ENCODE measurements at places on chromosomes 12 and 14.

DNA sequence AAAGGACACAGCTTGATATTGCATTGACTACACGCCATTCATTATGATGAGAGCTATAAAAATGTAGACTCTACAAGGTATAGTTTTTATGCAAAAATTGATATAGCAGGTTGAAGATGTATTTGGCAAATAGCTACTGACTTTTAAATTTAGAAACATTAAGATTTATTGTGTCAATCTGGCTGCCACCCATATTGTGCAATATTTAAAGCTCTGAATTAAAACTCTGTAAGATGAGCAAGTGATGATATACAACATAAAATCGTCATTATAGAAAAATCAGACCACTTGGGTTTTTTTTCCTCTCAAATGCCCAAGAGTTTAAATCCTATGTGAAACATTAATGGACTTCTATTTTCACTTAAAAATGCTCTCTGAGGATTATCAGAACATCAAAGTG lies 36.8 kb upstream of the E2F7 start:
- DNase-seq = peak; percentile 47

- no peak for DNase-seq
These were observed 17.7 kb downstream of the ERP27 start for GRCh38 chr12:14920475-14921126.

GRCh38 chr12:75820071-75820470 lies 211.5 kb downstream of the PHLDA1 start:
- DNase-seq = no peak

DNA sequence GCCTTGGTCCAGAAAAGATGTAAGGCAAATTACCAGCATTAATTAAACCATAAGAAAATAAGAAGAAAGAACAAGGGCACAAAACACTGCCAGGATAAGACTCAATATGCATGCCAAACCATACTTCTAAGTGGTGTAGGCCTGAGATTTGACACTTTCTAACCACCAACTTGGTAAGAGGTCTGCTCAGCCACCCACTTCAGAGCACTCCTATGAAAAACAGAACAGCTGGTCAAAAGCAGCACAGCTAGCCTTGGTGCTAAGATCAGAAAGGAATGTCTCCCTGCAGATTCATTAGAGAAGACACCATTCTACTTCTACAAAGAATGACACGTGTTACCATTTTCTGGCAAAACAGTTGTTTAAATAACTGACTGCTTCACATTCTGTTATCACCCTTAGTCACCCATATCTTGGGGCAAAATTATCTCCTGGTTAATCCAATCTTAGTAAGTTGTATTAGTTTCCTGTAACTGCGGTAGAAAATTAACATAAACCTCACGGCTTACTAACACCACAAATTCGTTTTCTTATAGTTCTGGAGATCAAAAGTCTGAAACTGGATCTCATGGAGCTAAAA lies 13.2 kb downstream of the RPS6KA5 start:
- no peak for DNase-seq

- no peak for DNase-seq
These were observed 134.7 kb downstream of the CMAS start for GRCh38 chr12:22180705-22181104.

GRCh38 chr12:1841586-1842182 lies 21.3 kb downstream of the LRTM2 start:
- no peak for DNase-seq

DNA sequence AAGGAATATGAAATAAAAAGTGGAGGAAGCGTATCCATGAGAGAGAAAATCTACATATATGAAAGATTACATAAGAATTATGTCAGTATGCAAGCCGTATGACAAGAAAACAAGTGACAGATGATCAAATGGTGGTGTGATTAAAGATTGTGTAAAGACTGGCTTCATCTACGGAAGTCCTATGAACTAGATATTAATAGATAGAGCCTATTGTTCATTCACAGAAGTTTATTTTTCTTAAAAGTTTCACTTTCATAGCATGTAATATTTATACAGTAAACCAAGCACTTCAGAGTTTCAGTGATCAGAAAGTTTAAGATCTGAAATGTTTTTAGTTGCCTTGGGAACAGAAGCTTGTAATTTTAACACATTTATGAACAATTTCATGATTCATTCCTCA lies 84.5 kb downstream of the VRK1 start:
- no peak for DNase-seq

DNA sequence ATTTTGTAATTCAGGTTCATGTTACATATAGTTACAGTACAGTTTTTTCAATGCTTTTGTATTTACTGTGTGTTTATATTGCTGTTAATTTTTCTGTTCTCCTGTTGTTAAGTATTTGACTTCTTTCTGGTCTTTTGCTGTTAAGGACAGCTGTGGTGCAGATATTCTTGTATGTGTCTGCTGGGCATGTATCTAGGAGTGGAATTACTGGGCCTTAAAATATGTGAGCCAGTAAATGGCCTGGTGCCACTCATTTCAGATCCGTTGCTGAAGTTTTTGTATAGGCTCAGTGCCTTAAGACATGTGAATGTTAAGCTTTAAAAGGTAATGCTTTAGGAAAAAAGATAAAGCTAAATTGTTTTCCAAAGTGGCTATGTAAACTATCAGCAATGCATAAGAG lies 87.3 kb downstream of the TTLL5 start:
- DNase-seq = no peak

GRCh38 chr14:34000396-34000795 lies 49.5 kb upstream of the EGLN3 start:
- DNase-seq = no peak

DNA sequence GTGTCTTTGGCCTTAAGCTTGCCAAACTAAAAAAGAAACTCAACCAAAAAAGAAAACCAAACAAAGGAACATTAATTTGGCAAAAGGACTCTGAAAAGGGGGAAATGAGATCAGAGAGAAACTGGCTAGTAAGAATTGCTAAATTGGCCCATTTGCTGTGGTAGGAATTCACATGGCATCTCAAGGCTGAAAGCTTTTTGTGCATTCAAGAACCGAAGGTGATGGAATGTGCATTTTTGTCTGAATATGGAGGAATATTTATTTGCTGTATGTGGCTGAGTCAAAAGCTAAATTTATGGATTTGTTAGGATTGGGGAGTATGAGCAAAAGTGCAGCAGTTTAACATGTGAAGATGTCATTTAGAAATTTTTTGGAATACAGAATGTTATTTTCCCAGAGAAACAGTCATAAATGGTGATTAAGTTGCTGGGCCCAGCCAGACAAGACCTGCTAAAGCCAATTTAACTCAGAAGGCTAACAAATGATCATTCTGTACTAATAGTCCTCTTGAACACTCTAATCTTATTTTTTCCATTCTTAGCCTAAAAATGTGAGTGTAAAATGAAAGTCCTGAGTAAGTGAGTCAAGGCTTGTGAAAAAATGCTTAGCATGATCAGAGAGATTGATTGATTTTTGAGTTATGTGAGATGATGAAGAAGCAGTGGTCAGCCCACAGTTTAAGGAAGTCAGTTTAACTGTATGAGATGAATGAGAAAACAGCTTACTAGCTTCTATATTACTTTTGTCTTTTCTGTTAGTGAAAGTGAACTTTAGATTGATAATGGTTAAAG lies 94.1 kb downstream of the ANO6 start:
- DNase-seq = peak; percentile 87

- no peak for DNase-seq
These were observed 26.3 kb upstream of the CD69 start for GRCh38 chr12:9786726-9787717.

- DNase-seq = no peak
These were observed 6.7 kb upstream of the BTBD6 start for GRCh38 chr14:105241641-105242040.

GRCh38 chr14:94897082-94897481 lies 127.2 kb upstream of the GSC start:
- peak; percentile 26 for DNase-seq

DNA sequence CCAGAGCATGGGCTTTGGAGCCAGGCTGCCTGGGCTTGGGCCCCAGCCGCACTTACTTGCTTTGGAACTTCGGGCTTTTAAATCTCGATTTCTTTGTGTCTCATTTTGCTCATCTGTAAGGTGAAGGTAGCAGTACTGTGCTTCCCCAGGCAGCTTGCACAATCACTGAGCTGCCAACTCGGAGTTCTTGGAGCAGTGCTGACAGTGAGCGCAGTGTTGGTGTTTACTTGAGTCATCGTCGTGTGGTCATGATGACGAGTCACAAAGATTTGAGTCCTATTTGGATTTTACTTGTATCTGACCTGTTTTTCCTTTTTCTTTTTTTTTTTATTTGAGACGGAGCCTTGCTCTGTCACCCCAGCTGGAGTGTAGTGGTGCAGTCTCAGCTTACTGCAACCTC lies 31.3 kb upstream of the ATF1 start:
- DNase-seq = peak; percentile 83

DNA sequence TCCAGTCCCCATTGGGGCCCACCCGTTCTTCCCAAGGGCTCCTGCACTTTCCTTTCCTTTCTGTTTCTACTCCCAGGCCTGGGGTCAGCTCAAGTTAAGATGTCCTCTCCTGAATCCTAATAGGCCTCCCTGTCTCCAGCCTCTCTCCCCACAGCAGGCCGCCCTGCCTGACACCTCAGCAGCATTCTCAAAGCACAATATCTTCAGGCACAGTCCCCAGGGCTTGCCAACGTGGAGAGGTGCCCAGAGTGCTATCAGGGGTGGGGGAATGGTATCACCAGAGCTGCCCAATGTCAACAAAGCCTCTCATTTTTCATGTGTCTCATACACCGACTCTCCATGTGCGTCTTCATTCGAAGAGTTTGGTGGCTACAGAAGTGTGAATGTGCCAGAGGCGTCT lies 123.0 kb downstream of the FOXN3 start:
- no peak for DNase-seq

DNA sequence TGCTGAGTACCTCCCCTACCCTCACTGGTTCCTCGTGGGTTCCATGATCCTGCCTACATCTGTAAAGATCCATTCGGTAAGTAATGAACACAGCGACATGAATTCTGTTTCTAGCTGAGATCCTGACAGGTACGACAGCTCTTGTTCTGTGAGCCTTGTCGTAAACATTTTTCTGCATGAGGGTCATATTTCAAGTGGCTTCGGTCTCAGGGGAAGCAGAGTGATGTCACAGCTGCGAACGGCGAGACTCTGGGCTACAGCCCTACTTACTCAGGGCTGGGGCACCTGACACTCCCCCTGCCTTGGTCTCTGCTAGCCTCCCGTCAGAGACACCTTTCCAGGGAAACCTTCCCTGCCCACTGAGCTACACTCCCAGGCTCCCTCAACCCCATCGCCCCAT lies 85.8 kb downstream of the RBM19 start:
- no peak for DNase-seq

GRCh38 chr14:64971491-64971942 lies 619 bp downstream of the RAB15 start:
- DNase-seq = no peak

DNA sequence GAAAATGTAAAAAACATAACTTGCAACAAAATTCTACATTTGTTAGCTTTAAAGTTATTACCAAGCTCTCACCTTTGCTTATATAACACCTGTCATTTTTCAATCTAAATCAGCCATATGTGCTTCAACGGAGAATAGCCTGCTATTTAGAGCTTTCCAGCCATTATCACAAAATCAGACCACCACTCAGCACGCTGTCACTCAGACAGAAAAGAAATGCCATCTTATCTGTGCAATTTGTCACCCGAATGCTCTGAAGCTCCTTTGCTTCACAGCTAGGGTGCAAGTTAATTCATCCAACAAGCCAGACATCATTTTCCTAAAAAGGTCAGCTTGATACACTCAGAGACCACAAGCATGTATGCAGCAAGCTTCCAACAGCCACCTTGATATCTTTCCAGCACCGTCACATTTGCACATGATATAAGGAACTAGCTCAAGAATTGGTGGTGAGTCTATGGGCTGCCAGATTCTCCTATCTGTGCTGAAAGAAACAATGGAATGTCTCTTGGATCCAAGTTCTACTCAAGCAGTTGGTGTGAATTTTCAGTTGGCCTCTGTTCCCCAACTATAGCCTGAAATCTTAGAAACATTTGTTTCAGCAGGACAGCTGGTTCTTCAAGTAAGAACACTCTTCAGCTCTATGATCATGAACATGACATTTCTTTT lies 20.0 kb upstream of the IFNG-AS1 start:
- peak; percentile 93 for DNase-seq

GRCh38 chr12:33529810-33530209 lies 90.2 kb upstream of the SYT10 start:
- no peak for DNase-seq

DNA sequence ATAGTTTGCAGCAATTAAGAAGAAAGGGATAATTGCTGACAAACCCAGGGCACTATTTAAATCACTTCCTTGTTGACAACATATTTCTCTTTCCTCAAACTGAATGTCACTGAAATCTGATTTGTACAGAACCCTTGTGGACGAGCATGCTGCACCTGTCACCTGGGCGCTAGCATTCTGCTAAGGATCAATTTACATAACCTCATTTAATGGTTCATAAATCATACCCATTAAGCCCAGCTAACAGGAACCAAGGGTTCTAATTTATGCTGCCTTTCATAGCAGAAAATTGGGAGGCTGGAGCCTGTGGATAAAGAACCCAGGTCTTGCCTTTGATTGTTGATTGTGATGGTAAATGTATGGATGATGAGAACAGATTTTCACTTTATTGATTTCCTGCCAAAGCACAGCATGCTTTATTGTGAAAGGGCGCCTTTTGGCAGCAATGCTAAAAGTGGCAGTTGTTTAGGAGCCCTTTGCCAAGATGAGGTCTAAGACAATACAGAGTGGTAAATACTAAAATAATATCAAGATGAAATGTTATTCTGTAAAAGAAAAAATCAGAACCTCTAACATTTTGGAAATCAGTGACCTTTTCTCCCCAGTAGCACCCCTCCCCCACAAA lies 95.4 kb downstream of the NKX2-1 start:
- DNase-seq = no peak

GRCh38 chr14:23571701-23572523 lies 4.3 kb upstream of the AP1G2 start:
- no peak for DNase-seq

GRCh38 chr14:57617510-57617909 lies 123.9 kb upstream of the CCDC198 start:
- no peak for DNase-seq

GRCh38 chr12:103422746-103423515 lies 72.8 kb downstream of the C12orf42 start:
- no peak for DNase-seq

- no peak for DNase-seq
These were observed 19.5 kb downstream of the FOXN4 start for GRCh38 chr12:109289551-109289950.

- DNase-seq = no peak
These were observed 237.7 kb downstream of the TRHDE start for GRCh38 chr12:72509891-72510290.

DNA sequence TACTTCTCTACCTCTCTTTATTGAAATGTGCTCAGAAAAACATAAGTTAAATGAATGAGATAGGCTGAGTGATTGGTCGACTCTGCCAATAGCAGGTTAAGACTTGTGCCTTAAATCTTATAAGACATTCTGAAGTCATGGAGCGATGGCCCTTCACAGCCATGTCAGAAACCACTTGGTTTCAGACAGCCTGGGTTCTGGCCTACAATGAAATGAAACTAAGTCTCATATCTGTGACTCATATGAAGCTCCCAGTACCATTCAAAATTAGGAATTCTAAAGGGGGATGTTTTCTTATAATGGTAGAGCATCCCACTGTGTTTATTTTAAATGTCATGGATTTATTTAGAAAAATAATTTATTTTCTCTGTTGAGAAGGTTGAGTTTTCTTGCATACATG lies 42.6 kb downstream of the PLXNC1 start:
- no peak for DNase-seq
